ENCODE measurements at places on chromosomes 7 and 10.

- no peak for DNase-seq
Measured at GRCh38 chr10:120927352-120927751, 76.2 kb downstream of the WDR11 start.

DNA sequence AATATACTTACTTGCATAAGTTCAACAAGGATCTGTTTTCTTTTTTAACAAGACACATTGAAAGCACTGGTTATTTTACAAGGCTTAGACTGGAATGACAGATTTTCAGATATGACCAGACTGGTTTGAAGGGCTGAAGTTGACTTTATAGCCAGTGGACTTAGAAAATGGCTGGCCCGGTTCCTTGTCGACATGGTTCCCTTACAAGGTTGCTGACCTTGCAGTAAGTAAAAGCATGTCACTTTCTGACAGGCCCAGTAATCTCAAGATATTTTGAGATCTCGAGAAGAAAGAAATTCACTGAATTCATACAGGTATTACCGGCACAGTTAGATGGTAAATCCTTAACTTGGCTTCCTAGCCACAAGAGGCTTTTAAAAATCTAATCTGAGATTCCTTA, 136.5 kb downstream of the COBL start:
- no peak for DNase-seq

DNA sequence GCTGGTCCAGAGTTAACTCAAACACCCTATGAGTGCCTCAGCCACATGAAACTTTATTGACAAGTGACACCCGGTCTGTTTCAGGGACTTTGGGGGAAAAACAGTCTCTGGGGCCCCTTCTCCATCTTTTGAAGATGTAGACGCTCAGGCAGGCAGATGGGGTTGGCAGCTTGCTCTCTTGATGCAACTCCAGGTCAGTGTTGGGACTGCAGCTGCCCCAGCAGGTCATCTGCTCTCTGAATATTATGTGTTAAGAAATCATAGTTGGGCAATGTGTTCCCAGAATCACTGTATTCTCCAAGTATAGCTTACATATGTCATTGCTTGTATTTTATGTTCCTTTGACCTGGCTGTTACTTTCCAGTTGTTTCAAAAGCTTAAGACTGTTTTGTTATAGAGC, 544.9 kb upstream of the MGMT start:
- DNase-seq = no peak

- peak; percentile 2 for DNase-seq
Measured at GRCh38 chr10:21172930-21173801, 276.1 kb upstream of the NEBL start.

- DNase-seq = no peak
Measured at GRCh38 chr7:24656608-24657007, 83.4 kb downstream of the PALS2 start.

DNA sequence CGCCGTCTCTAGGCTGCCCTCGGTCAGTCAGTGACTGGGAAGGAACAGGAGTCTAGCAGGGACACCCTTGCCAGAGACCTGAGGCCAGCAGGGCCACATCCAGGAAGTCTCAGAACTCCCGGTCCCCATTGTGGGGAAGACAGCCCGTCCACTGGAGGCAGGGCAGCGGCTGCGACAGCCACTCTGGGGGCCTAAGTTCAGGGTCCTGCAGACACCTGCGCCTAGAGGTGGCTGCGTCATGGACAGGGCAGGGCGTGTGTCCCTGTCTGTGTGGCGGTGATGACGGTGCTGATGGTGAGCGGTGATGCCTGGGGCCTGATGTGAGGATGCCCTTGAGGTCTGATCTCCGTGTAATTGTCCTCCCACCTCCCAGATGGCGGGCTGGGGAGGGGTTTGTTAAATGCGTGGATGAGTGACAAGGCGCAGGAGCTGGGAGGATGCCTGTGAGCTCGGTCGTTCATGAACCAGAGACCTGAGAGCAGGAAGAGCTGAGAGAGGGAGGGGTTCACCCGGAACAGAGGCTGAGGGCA, 537.9 kb upstream of the FOXK1 start:
- DNase-seq = no peak

DNA sequence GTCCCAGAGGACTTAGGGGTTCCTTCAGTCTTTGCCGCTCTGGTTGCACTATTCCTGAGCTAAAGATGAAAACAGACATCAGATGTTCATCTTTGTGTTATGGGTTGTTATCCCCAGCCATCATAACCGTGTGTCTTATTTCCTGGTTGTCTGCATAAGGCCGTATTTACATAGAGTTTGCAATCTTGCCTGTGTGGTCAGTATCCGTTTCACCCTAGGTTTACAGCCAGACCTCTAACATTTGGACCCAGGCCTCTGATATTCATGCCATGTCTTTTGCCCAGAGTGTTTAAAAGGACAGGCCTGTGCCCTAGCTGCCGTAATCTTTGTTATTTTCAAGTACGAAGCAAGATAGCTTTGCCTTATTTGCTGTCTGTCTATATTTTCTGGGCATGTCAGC, 26.6 kb downstream of the LRRC4 start:
- DNase-seq = no peak

GRCh38 chr10:43075612-43076003, 1.3 kb upstream of the RET start:
- DNase-seq = no peak

- no peak for DNase-seq
Measured at GRCh38 chr10:32882076-32882475, 76.0 kb downstream of the ITGB1 start.

DNA sequence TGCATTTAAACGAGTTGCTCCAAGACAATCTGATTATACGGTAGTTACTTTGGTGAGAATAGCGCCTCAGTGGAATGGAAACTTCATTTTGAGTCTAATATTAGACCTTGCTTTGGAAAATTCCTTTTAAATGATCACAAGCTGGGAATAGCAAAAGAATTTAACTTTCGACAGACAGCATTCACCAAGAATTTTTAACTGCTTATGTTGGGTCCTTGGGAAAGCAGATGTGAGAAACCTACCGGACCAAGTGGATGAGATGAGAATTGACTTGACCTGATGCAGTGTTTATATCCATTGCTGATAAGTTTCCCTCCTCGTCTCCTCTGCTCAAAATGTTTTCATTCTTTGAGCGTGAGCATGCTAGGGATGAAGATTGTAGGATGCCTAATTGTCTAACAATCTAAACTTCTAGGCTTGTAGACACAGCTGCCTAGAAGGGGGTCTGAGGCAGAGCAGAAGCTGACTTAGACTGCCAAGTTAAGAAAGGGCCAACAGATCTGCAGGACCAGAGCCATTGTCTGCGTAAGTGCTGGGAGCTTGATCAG, 126.9 kb downstream of the CNNM2 start:
- DNase-seq = no peak

DNA sequence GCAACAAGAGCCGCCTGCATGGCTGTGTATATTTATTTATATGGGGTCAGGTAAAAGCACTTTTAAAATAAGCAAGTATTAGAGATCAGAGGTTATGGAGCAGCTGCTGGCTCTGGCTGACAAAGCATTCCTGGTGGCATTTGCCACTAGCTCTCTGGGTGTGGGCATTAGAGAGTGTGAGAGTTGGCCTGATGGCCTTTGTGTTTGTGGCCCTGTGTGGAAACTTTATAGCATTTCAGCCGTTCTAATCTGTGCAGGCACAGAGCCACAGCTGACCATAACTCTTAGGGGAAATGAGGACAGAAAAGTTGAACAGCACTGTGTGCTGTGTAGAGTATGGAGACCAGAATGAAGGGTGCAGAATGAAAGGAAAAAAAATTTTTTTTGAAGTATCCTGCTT, 118.9 kb downstream of the AUTS2 start:
- no peak for DNase-seq

DNA sequence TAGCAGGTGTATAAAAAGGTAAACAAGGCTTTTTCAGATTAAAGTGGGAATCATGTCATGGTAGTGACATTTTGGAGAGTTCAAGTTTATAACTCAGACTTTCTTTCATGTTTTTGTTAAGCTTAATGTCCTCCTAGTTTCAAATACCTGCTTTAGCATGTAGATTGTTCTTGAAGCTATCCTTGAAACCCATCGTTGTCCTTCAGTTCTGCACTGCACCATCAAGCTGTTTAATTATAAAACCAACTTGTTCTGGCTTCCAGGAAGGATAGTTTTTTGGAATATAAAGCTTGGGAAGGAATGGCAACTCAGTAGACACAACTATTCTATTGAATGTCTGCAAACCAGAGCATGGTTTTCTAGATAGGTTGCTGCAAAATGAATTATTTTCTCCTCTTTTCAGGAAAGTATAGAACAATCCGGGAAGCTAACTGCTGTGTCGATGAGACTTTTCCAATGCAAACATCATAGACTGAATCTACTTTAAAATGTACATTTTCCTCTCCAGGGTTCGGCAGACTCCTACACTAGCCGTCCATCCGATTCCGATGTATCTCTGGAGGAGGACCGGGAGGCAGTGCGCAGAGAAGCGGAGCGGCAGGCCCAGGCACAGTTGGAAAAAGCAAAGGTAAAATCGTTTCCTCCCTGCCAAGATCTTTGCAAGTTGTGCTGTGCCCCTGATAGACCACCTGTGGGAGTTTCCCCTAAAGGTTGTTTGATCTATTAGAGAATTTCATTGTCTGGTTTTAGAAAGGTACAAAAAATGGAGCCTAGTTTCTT, 249.8 kb downstream of the NSUN6 start:
- no peak for DNase-seq

DNA sequence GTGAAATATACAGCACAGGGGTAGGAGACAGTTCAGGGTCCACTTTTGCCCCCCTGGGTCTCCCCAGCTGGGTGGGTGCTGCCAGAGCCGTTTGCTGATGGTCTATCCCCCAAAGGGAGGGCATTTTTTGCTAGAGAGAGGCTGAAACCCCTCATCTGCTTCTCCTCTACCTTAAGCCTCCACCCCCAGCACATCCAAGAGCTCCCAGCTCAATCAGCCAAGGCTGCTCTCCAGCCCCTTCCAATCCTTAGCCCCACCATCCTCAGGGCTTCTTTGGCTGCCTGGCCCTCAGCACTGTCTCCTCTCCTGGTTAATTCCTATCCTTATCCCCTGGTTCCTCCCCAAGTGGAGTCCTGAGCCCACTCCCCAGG, 153.1 kb downstream of the AOAH start:
- DNase-seq = no peak

DNA sequence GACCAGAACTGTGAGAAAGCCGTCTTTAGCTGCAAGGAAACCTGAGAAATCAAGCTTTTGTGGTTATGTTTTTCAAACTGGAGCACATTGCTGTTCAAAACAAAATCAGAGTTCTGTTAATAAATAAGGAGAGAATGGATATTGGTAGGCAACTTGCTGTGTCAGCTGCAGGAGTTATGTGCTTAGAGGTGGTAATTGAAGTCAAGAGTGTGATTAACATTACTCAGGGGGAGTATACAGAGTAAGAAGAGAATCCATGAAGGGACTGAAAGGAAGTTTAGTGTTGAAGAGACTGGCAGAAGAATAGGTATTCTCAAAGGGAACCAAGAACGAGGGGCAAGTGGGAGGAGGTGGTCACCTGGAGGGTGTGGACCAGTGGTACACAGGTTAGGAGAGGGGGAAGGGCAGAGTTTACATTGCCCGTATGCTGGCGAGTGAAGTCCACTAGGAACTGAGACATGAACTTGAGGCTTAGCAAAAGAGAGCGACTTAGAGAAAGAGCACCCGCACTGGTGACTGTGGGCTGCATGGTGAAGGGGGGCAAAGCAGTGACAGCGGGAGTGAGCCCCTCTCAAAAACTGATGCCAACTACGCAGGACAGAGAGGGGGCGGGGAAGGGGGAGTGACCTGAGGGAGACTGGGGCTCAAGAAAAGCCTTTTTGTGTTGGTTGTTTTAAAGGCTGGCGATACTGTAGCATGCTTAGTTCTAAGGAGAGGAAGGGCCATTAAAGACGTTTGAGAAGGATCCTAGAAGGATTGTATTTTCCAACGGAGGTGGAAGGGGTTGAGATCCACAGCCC, 80.0 kb downstream of the SDK1 start:
- DNase-seq = no peak

DNA sequence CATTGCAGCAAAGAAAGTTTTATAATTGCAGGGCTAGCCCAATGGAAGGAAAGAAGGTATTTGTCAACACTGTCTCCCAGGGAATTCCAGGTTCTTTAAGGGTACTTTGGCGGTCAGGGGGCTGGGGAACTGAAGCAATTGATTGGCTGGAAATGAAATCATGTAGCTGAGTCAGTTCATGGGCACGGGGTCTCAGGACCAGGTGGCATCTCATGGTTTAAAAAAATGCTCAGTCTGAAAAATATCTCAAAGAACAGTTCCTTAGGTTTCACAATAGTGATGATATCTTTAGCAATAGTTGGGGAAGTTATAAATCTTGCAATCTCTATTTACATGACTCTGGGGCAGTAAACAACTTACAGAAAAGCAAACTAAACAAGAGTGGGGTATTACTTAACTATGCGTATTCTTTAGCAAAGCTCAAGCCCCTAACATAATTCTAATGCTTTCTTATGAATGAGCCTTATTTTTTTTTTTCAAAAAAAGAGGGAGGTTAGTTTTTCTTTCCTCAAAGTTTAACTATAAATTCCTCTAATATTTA, 376.9 kb upstream of the NRG3 start:
- DNase-seq = no peak

DNA sequence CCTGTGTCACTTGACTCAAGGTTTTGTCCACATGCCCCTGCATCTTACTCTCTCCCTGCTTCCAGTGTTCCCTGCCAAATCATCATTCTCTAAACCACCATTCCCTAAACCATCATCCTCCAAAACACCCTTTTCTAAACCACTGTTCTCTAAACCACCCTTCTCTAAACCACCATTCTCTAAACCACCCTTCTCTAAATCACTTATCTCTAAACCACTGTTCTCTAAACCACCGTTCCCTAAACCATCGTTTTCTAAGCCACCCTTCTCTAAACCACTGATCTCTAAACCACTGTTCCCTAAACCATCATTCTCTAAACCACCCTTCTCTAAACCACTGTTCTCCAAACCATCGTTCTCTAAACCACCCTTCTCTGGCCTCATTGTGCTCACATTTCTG, 142.1 kb downstream of the CXCL12 start:
- no peak for DNase-seq

DNA sequence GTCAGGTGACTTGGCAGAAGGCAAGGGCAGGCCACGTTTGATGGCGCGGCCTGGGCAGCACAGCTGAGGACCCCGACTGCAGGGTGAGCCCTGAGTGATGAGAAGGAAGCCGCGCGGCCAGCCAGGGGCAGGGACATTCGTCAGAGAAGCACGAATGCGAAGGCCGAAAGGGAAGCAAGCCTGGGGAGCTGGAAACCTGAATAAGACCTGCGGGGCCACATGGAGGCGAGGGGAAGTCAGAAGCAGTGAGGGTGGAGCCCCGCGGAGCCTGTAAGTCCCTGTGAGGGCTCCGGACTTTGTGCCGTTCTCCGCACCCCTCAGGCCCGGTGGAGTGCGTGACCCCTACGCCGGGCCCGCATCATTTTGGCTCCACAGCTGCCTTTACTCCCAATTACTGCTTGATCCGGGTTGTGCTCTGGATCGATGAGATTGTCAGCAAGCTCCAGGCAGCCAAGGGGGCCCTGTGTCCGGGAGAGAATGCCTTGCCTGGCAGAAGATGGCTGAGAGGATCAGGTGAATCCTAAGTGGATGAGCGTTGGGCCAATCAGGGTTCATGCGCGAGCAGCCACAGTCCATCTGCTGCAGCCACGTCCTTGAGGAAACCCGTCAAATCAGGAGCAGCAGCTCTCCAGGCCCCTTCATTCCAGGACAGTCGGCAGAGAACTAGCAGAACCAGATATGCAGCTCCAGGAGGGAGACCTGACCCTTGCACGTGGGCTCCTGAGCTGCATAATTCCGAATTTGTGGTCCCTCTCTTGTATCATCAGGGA, 293.3 kb upstream of the SHH start:
- no peak for DNase-seq

GRCh38 chr7:5598769-5599371, 175.2 kb upstream of the TNRC18 start:
- no peak for DNase-seq
